ENCODE measurements at places on chromosomes 7 and 10.

GRCh38 chr10:101779544-101780186 lies 3.6 kb downstream of the NPM3 start:
- DNase-seq: peak; percentile 95

DNA sequence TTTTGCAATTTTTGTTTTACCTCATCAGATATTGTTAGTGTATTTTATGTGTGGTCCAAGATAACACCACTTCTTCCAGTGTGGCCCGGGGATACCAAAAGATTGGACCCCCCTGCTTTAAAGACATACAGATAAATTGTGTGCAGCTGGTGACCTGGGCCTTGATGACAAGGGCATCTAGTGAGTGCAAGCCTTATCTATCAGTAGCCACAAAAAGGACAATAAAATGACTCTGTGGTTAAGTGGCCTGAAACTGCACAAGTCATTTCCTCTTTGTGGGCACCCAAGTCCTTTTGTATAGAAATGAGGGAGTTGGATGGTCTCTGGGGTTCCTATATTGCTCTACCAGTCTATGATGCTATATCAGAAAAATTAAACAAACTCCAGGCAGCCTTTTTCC lies 98.1 kb downstream of the PARD3 start:
- DNase-seq: no peak

- DNase-seq: no peak
These were observed 199.1 kb downstream of the MAD1L1 start for GRCh38 chr7:2033586-2034135.

DNA sequence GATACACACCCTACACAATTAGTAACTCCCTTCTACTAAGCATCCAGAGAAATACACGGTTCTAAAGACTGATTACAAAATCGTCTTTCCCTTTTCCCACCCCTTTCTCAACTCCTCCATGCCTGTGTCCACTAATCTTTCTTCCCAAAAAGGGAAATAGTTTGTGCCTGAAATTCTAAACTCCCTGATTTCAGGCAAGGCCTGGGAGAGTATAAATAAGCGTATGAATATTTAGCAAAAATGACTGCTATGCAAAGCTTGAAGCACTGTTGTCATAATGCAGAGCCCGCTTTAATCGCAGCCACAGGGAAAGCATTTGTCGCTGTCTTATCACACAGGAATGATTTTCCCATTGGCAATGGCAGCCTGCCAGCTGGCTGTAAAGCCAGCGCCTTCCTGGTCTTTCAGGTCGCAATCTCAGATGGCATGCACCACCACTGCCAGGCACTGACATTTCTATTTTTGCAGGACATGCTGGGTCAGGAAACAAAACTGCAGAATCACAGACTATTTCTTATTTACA lies 142.9 kb upstream of the PCGF5 start:
- no peak for DNase-seq

DNA sequence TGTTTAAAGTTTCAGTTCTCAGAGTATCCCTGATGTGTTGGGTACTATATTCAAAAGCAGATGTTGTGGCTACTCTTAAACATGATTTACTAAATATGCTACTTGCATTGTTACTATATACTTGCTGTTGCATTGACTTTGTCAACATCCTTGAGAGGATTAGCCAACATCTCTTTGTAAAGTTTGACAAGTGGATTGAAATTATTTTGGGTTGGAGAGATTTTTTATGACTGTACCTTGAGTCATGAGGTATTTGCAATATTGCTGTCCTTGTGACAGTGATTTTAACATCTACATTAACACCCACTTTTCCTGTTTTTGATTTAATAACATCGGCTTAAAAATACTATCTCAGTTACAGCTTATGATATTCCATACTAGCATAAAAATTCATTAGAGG lies 31.9 kb downstream of the MRC1 start:
- DNase-seq: no peak

DNA sequence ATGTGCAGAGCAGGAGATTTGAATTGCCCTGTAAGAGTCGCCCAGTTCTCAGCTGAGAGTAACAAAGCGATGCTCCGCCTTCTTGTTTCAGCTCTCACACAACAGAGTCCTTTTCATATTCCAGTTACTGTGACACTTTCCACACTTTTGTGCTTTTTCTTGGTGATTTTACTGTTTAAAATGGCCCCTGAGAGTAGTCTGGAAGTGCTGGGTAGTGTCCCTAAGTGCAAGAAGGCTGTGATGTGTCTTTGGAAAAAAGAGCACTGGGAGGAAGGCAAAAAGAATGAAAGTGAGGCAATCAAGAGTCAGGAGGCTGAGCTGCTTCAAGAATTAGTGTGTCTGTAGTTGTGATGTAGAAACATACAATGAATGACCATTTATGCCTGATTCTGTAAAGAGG lies 201.2 kb upstream of the SEMA3E start:
- no peak for DNase-seq

DNA sequence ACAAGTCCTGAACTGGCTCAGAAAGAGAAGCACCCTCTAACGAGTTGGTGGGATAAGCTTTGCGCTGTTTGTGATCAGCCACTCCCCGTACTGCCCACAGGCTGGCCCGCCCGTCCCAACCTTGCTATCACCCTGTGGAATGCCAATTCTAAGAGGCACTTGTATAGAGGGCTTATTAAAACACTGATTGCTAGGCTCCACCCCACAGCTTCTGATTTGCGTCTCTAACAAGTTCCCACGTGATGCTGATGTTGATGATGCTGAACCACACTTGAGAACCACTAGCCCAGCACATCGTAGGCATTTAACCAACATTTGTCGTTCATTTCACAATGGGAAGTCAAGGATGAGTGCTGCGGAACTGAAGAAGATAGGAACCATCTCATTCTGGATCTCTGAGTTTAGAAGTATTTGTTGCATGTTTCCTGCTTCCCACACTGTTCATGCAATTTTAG lies 12.7 kb upstream of the GSAP start:
- DNase-seq: peak; percentile 5

DNA sequence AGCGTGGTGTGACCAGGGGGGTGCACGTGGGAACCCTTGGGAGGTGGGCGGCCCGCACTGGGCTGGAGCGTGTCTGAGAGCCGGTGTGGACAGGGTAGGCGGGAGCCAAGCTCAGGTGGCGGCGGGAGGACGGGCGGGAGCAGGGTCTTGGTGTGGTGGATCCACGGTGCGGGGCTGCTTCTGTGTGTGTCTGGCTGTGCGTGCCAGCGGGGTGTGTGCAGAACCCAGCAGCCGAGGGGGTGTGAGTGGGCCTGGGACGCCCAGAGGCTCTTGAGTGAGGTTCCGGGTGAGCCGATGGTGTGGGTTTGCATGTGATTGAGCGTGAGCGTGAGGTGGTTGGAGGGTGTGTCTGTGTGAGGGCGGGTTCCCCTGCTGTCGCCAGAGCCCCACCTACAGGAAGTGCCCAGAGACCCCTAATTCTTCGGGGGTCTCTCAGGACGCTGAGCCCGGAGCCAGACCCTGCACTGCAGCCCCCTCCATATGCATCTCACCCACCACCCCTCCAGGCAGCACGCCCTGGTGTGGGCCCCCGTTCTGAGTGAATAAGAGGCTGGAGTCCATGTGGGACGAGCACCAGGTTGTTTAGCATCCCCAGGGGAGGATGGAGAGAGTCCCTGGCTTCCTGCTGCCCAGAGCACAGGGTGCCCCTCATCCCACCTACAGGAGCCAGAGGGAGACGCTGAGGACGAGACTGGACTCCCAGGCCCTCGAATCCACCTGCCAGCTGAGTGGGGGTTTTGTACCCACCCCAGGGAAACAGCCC lies 78.2 kb downstream of the ELFN1 start:
- DNase-seq: no peak

DNA sequence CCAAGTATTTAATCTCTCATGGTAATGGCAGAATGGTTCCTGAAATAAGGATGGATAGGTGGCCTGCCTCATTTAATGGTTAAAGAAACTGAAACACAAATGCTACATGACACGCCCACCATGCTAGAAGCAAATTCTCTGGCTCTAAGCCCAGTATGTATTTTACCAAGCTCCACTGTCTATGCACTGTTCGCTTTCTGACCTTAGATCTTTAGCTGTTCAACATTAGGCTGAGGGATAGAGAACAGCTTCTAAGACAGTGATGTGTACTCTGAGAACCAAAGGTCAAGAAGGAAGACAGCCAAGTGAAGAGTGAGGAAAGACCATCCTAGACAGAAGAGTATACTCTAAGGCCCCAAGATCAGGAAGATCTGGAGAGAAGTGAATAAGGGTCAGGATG lies 26.6 kb downstream of the FAM3C start:
- DNase-seq: no peak

GRCh38 chr10:68074031-68074774 lies 880 bp downstream of the HERC4 start:
- DNase-seq: no peak

DNA sequence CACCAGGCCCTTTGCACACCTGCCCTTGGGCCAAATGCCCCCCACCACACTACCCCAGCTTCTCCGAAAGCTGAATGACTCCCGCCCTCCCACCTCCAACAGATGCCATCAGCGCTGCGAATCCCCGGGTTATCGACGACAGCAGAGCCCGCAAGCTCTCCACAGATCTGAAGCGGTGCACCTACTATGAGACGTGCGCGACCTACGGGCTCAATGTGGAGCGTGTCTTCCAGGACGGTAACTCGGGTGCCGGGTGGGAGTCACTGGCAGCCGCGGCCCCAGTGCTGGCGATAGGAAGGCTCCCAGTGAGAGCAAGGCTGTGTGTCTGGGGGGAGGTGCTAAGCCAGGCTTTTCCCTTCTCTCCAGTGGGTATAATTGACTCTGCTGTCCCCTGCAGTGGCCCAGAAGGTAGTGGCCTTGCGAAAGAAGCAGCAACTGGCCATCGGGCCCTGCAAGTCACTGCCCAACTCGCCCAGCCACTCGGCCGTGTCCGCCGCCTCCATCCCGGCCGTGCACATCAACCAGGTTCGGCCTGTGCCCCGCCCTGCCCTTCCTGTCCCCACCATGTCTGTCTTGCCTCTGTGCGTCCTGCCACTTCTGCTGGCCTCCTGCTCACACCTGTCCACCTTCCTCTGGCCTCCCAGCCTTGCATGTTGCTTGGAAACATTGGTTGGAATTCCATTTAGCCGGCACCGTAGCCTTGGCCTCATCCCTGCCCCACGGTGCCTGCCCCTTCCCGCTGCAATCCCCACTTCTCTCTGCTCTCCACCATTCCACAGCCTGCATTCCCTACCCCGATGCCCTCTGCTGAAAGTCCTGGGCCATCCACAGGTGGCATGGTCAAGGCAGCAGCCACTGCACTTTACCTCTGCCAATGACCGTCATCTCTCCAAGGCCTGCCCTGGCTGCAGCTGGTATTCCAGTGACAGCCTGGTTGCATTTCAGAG lies 32.1 kb downstream of the AGAP3 start:
- DNase-seq: no peak

Measured in endothelial cell (in vitro differentiated cells).